ENCODE measurements at places on chromosomes 5 and 9. TPM values are rescaled to one million over a fixed set of nuclear protein-coding genes. Genes with fewer than 3 reads are reported as not detected.

LHX3 gene
- total RNA-seq: 0.08 TPM

DNA sequence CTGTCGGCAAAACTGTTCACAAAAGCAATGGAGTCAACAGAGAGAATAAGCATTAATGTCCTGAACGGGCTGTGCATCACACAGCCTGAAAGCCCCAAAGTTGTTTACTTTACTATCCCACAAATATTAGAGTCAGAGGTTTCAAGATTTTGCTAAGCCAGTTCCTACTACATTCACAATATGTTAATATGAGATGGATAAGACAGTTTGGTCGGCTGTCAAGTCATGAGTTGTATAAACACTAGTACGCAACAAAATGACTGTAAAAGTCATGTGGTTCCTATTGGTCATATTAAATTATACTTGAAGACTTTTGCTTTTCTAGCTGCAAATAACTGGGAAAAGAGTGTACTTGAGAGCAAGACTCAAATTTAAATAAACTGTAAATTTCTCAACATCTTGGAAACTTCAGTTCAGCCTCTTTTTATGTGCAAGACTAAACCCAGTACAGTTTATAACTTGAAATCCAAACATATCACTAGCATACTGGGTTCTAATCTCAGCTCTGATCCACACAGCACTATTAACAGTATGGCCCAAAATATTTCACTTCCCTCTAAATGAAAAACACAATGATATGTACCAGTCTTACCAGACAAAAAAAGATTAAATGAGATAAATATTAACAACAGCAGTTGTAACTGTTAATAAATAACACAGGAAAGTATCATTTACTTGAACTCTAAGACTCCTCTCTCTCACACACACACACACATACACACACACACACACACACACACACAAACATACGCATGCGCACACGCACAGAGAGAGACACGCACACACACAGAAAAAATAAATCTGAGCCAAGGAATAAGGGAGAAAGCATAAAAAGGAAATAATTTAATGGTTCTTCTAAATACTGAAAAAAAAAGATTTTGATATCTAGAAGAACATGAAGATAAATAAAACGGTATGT, 33.1 kb downstream of the FANCC start:
- peaks cover 2% of the 10 kb centered on the region for H3K27me3 ChIP-seq
- H3K4me1 ChIP-seq: no peaks in the 10 kb centered on the region
- DNase-seq: no peak
- H3K27ac ChIP-seq: no peak overlapping the region
- no peak overlapping the region for H3K4me3 ChIP-seq

DNA sequence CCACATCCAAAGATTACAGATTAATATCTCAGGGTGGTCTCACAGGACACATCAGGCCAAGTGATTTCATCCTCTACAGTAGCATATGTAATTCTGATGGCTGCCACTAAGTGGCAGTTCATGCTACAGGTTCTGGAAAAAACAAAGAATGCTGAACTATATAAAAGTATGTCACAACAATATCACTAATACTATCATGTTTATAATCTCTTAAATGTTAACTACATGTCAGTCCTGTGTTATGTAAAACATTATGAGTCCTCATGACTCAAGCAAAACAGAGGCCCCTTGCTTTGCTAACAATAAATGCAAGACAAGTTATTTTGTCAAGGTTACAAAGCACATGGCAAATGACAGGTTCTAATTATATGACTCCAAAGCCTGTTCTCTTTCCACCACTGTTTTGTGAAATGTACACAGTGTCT, 233.2 kb downstream of the FBXL17 start:
- DNase-seq: no peak
- H3K4me3 ChIP-seq: no peak overlapping the region
- H3K27ac ChIP-seq: no peak overlapping the region
- no peaks in the 10 kb centered on the region for H3K36me3 ChIP-seq
- H3K27me3 ChIP-seq: no peaks in the 10 kb centered on the region

GRCh38 chr9:71821405-71821804, 53.1 kb upstream of the CEMIP2 start:
- no peak overlapping the region for H3K27ac ChIP-seq
- H3K4me1 ChIP-seq: peaks cover 19% of the 10 kb centered on the region
- no peaks in the 10 kb centered on the region for H3K36me3 ChIP-seq
- DNase-seq: no peak

All from activated CD4-positive, alpha-beta memory T cell treated with anti-CD3 and anti-CD28 coated beads, Interleukin-2, amount 10 ng/mL, durations not matched to agents 7 days and 5 days (primary cell).